GM23248 (cell line): ENCODE measurements at places on chromosomes 12 and 14. TPM values are rescaled to one million over a fixed set of nuclear protein-coding genes. Genes with fewer than 3 reads are reported as not detected.

Gene OR4K1
- total RNA-seq, result not detected in 2 replicates

Gene C12orf42
- not detected in 2 replicates for total RNA-seq

Gene CLEC1A
- not detected in 2 replicates for total RNA-seq

Gene PRORP
- 18.2 and 32.7 TPM in 2 replicates for total RNA-seq

Gene HCAR3
- total RNA-seq, result not detected in 2 replicates

Gene CEBPE
- total RNA-seq, result not detected in 2 replicates

Gene MGP
- 0.86 TPM in 1 of 2 replicates, not detected in the other for total RNA-seq

Gene WNT5B
- 505 and 529 TPM in 2 replicates for total RNA-seq

Gene CAPZA3
- total RNA-seq, result not detected in 2 replicates

- no peaks in the 10 kb centered on the region for H3K27me3 ChIP-seq
- H3K4me3 ChIP-seq, result no peak overlapping the region
- no peak overlapping the region for H3K27ac ChIP-seq
- H3K4me1 ChIP-seq, result no peaks in the 10 kb centered on the region
Measured at GRCh38 chr12:39419471-39419870, 23.4 kb downstream of the KIF21A start.

GRCh38 chr12:89775063-89775985, 66.7 kb upstream of the ATP2B1 start:
- H3K27ac ChIP-seq, result no peak overlapping the region
- peaks cover 10% of the 10 kb centered on the region for H3K4me1 ChIP-seq

DNA sequence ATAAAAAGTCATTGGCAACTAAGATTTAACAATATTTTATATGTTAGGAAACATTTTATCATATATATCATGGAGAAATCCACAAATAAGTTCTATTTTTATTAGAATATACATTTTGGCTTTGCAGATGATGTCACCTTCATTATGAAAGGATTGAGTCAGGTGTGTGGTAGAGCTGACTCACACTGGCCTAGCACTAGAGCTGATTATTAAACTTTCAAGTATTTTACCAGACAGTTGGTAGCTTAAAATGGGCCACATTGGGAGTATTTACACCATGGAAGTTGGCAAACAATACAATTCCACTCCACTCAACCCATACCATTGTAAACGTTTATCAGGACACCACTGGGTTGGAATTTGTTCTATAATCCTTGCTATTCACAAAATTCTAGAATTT, 1036.6 kb downstream of the TRHDE start:
- DNase-seq, result no peak
- no peak overlapping the region for H3K27ac ChIP-seq
- H3K4me1 ChIP-seq, result no peaks in the 10 kb centered on the region
- H3K27me3 ChIP-seq, result no peaks in the 10 kb centered on the region
- no peak overlapping the region for H3K4me3 ChIP-seq

GRCh38 chr14:97138801-97139200, 341.6 kb downstream of the VRK1 start:
- no peaks in the 10 kb centered on the region for H3K36me3 ChIP-seq
- H3K27me3 ChIP-seq, result no peaks in the 10 kb centered on the region
- no peaks in the 10 kb centered on the region for H3K4me1 ChIP-seq
- no peak overlapping the region for H3K4me3 ChIP-seq
- DNase-seq, result no peak

- no peak for DNase-seq
- no peaks in the 10 kb centered on the region for H3K27me3 ChIP-seq
- H3K27ac ChIP-seq, result no peak overlapping the region
- H3K4me1 ChIP-seq, result no peaks in the 10 kb centered on the region
- no peaks in the 10 kb centered on the region for H3K36me3 ChIP-seq
Measured at GRCh38 chr12:92121826-92122225, 23.8 kb downstream of the BTG1 start.

GRCh38 chr12:47811581-47812484, 7.9 kb downstream of the HDAC7 start:
- no peaks in the 10 kb centered on the region for H3K27me3 ChIP-seq
- peak overlapping the region; percentile 99 for H3K27ac ChIP-seq
- H3K4me1 ChIP-seq, result peaks cover 86% of the 10 kb centered on the region
- no peaks in the 10 kb centered on the region for H3K36me3 ChIP-seq

DNA sequence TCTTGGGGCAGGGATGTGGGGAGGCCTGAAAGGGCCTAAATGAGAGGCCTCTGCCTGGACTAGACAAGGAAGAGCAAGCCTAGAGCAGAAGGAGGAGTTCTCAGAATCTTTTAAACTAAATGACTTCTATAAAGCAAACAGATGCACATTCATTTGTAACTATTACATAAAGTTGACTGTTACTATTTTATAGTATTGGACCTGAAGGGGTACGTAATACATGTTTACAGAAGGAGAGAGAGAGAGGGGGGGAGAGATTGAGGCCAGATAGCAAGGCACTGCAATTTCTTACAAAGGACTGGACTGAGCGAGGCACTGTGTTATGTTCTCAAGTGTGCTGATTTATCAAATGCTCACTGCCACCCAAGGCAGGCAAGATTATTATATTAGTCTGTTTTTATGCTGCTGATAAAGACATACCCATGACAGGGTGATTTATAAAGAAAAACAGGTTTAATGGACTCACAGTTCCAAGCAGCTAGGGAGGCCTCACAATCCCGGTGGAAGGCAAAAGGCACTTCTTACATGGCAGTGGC, 215.8 kb upstream of the NOS1 start:
- no peaks in the 10 kb centered on the region for H3K27me3 ChIP-seq
- no peaks in the 10 kb centered on the region for H3K4me1 ChIP-seq
- no peak for DNase-seq
- H3K27ac ChIP-seq, result no peak overlapping the region
- no peaks in the 10 kb centered on the region for H3K36me3 ChIP-seq

- H3K27me3 ChIP-seq, result peaks cover 32% of the 10 kb centered on the region
- H3K36me3 ChIP-seq, result no peaks in the 10 kb centered on the region
- no peak for DNase-seq
- H3K4me3 ChIP-seq, result no peak overlapping the region
Measured at GRCh38 chr12:104413330-104413729, 43.4 kb upstream of the CHST11 start.

GRCh38 chr12:85322715-85323114, 42.7 kb downstream of the ALX1 start:
- no peaks in the 10 kb centered on the region for H3K4me1 ChIP-seq
- peak; percentile 1 for DNase-seq
- H3K27ac ChIP-seq, result no peak overlapping the region
- H3K27me3 ChIP-seq, result no peaks in the 10 kb centered on the region

DNA sequence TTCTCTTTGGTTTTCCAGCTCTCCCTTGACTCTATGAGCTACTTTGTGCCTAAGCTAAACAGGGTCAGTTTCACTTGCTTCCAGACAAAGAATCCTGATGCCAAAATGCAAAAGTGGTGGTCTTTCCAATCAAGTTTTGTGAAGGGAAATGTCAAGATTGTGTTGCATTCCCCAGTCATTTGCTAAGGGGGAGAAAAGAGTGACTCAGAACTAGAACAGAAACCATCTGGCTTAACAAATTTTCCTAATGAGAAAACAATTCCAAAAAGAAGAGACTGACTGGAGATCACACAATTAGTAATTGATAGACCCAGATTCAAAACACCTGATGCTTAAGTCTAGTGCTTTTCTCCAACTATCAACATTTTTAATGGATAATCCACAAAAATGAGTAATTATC, 235.1 kb upstream of the DIO2 start:
- H3K4me1 ChIP-seq, result peaks cover 15% of the 10 kb centered on the region
- no peaks in the 10 kb centered on the region for H3K36me3 ChIP-seq
- 0 out of 2 replicates have a peak overlapping the region, but pooled peaks have one; percentile 14 for H3K4me3 ChIP-seq
- no peaks in the 10 kb centered on the region for H3K27me3 ChIP-seq
- H3K27ac ChIP-seq, result no peak overlapping the region
- peak; percentile 49 for DNase-seq

DNA sequence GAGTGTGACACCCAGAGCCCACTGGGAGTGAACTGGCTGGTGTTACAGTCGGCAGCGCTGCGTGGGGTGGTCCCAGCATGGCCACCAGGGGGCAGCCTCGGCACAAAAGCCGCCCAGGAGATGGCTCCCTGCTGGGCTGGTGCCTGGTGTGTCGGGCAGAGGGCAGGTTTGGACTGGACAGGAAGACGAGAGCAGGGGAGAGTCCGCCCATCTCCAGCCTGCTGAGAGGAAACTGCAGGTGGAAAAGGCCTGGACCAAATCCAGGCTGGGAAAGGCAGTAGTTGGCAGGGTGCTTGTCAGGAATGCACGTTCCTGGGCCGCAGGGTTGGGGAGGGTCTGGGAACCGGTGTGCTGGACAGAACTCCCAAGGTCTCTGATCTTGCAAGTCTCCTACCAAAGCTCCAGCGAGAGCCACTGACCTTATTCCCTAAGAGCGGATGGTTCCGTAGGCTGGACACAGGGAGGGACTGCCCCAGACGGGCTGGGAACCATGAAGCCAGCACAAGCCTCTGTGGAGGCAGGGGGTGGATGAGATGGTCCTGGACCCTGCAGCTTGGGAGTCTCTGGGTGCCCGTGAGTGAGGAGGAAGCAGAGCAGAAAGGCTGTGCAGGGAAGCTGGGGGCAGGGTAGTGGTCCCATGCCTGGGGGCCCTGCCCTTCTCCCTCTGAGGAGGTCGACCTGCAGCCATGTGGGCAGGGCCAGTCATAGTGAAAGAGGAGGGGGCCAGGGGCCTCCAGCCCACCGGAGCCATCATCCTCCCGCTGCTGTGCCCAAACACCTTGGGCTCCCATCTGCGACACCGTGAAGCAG, 1.8 kb downstream of the AHNAK2 start:
- H3K27me3 ChIP-seq, result no peaks in the 10 kb centered on the region
- H3K27ac ChIP-seq, result no peak overlapping the region
- H3K4me1 ChIP-seq, result peaks cover 24% of the 10 kb centered on the region
- H3K4me3 ChIP-seq, result no peak overlapping the region
- DNase-seq, result peak; percentile 88
- H3K36me3 ChIP-seq, result no peaks in the 10 kb centered on the region

- no peak overlapping the region for H3K4me3 ChIP-seq
- no peaks in the 10 kb centered on the region for H3K27me3 ChIP-seq
- H3K27ac ChIP-seq, result no peak overlapping the region
- DNase-seq, result no peak
- no peaks in the 10 kb centered on the region for H3K4me1 ChIP-seq
Measured at GRCh38 chr12:33427071-33427470, 12.5 kb downstream of the SYT10 start.

- no peak overlapping the region for H3K4me3 ChIP-seq
- peaks cover 14% of the 10 kb centered on the region; the same call in 1 of the 2 replicates for H3K27me3 ChIP-seq
- no peak overlapping the region for H3K27ac ChIP-seq
Measured at GRCh38 chr12:14563046-14563445, 4.6 kb downstream of the PLBD1 start.

DNA sequence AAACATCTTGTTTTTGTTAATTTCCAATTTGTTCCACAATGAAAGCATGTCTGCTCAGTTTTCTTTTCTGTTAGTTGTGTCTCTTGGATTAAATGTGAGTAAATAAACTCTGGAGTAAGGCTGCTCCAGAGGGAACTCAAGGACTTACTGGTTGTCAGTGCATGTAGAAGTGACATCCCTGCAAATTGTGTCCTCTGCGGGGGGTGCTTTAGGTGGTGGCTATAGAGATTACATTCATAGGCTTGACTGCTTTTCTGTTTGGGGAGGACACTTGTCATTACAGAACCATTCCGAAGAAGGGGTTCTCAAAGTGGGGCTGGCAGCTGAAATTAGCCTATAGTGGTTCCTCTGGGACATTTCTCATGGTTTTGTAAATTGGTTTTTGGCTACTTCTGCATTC, 8.8 kb downstream of the TMTC2 start:
- H3K4me3 ChIP-seq, result no peak overlapping the region
- no peak overlapping the region for H3K27ac ChIP-seq
- no peaks in the 10 kb centered on the region for H3K27me3 ChIP-seq
- no peaks in the 10 kb centered on the region for H3K36me3 ChIP-seq

DNA sequence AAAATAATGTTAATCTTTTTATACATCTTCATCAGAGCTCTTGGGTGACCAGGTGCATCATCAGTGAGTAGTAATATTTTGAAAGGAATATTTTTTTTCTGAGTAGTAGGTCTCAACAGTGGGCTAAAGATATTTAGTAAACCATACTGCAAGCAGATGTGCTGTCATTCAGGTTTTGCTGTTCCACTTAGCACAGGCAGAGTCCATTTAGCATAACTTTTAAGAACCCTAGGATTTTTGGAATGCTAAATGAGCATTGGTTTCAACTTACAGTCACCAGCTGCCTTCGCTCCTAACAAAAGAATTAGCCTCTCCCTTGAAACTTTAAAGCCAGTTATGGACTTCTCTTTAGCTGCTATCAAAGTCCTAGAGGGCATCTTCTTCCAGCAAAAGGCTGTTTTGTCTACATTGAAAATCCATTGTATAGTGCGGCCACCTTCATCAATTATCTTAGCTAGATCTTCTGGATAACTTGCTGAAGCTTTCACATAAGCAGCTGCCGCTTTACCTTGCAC, 24.6 kb downstream of the RIMKLB start:
- no peak overlapping the region for H3K4me3 ChIP-seq
- no peak for DNase-seq
- H3K4me1 ChIP-seq, result no peaks in the 10 kb centered on the region
- H3K36me3 ChIP-seq, result peaks cover 3% of the 10 kb centered on the region; the same call in 1 of the 2 replicates
- no peak overlapping the region for H3K27ac ChIP-seq

GRCh38 chr12:131751335-131751734, 40.4 kb downstream of the SFSWAP start:
- no peaks in the 10 kb centered on the region for H3K4me1 ChIP-seq
- H3K27ac ChIP-seq, result no peak overlapping the region
- DNase-seq, result no peak

GRCh38 chr12:131825146-131825892, 2.9 kb upstream of the MMP17 start:
- peak overlapping the region; percentile 64 for H3K4me3 ChIP-seq
- H3K36me3 ChIP-seq, result no peaks in the 10 kb centered on the region
- peak overlapping the region; percentile 51 for H3K27ac ChIP-seq
- H3K27me3 ChIP-seq, result no peaks in the 10 kb centered on the region
- peaks cover 9% of the 10 kb centered on the region; the same call in 1 of the 2 replicates for H3K4me1 ChIP-seq

- H3K36me3 ChIP-seq, result no peaks in the 10 kb centered on the region
- DNase-seq, result peak; percentile 9
- no peak overlapping the region for H3K27ac ChIP-seq
- no peak overlapping the region for H3K4me3 ChIP-seq
Measured at GRCh38 chr14:106436310-106436905, 910.0 kb downstream of the TMEM121 start.

DNA sequence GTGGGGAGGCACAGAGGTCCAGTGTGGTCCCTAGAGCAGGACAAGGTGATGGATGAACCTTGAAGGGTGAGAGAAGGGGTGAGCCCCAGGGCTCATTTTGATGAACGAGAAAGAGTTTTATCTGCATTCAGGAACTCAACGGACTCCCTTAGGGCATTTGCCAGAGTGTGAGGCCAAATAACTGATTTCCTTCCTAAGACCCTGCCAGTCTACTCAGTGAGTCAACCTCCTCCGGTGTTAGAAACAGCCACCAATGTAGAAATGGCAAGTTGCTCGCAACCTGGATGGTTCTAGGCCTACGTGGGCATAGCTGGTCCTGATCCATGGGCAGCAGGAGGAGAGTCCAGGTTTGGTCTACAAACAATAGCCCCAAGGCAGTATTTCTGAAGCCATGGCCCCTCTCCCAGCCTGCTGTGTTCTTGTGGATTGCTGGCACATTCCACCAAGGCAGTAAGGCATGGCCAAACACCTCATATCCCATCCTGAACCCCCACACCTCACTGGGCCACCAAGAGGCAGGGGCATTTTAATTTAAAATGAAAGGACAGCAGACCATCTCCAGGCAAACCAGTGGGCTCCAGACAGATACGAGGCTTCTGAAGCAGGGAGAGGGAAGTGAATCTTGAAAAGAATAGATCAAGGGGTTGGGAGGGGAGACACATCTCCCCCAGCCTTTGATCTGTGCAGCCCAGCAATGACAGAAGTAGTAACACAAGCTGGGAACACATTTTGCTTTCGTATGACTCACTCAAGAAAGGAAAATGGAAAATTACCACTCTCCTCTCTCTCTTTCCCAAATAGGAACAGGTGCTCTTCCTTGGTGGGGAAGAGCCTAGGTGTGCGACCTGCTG, 25.4 kb upstream of the TESC start:
- no peak overlapping the region for H3K4me3 ChIP-seq
- H3K27ac ChIP-seq, result no peak overlapping the region
- no peaks in the 10 kb centered on the region for H3K36me3 ChIP-seq
- H3K27me3 ChIP-seq, result no peaks in the 10 kb centered on the region
- peak; percentile 12 for DNase-seq
- no peaks in the 10 kb centered on the region for H3K4me1 ChIP-seq
